ENCODE measurements at places on chromosomes 3 and 15.

GRCh38 chr15:83199288-83199687 lies 8.3 kb downstream of the HDGFL3 start:
- no peak for DNase-seq

- no peak for DNase-seq
Observed at GRCh38 chr15:69529961-69530633, 77.5 kb downstream of the RPLP1 start.

DNA sequence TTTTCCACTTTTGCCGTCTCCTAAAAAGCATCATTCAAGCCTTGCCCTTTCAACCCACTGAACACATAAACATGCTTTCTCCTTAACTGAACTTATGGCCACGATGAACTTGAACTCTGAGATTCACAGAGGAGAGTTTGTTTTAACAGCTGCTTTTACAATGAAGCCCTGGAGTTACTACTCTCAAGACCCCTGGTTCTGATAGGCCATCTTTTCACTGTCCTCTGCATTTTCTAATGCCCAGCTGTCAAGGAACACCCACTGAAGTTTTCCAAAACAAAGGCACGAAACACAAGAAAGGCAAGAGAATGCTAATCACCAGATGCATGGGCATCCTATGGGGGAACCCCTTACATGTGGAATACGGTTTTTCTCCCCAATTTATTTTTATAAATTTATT lies 100.8 kb downstream of the ADAMTS9 start:
- no peak for DNase-seq

DNA sequence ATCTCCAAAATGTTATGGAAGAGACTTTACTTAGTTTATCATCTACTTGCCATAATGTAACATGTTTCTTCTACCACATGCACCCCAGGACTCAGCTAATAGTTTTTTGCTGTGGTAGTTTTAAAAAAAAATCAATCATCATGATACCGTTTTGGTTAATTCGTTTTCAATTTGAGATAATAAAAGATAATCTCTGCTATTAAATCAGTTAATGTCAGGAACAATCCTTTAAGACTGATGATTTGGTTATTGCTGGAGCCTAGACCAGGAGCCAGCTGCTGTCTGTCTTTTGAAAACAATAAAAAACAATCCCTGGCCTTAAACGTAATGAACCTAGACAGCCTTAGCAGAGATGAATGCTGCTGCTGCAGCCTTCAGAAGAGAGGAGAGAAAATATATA lies 403.7 kb downstream of the OXSM start:
- DNase-seq = no peak

DNA sequence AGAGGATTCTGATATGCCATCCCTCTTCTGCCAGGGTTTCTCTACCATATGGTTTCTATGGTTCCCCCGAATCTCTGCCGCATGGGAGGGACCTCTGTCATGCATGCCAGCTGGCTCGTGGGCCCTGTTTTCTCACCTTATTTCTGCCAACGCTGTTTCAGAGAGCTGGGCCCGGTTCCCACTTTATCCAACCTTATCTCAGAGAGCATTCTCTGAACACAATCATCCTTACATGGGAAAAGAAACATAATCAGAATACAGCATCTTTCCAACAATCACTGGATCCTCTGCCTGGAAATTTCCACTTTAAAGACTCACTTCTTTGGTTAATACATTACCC lies 234.5 kb upstream of the ZBTB20 start:
- no peak for DNase-seq

- no peak for DNase-seq
Observed at GRCh38 chr15:72342385-72342784, 22.4 kb upstream of the CELF6 start.

DNA sequence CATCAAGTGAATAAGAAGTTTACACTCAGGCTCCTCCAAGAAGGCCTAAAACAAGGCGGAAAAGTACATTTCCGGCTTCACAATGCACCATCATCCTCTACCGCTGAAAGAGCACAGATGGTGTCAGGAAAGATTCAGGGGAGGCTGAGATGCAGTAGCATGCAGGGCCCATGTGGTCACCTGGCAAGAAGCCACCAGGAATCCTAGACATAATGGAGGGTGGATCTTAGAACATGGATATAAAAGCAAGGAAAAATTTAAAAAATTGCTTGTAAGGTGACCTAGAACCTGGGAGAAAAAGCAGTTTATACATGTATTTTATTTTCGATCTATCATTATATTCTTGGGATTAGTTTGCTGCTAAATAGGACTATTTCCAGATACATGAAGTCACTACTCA lies 21.9 kb upstream of the OTOL1 start:
- DNase-seq = no peak

DNA sequence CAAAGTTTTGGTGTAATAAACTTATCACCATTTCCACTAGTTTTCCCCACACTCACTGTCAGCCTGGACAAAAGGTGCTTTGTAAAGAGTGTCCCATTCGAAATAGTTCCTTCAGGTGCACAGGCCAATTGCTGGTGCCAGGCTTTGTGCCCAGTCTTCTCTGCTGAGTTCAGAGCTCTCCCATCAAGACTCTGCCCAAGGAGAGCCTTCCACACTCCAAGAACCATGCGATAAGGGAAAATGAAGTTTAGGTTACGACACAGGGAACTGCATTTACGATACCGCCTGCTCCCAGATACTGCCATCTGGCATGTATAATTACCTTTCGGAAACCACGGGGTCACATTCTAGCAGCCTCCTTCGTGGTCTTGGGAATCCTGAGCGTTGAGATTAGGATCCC lies 379.6 kb downstream of the MECOM start:
- DNase-seq = no peak

- DNase-seq = no peak
Observed at GRCh38 chr3:101077361-101078011, 84.3 kb upstream of the ABI3BP start.

- no peak for DNase-seq
Observed at GRCh38 chr3:196793246-196793645, 53.6 kb downstream of the PAK2 start.

DNA sequence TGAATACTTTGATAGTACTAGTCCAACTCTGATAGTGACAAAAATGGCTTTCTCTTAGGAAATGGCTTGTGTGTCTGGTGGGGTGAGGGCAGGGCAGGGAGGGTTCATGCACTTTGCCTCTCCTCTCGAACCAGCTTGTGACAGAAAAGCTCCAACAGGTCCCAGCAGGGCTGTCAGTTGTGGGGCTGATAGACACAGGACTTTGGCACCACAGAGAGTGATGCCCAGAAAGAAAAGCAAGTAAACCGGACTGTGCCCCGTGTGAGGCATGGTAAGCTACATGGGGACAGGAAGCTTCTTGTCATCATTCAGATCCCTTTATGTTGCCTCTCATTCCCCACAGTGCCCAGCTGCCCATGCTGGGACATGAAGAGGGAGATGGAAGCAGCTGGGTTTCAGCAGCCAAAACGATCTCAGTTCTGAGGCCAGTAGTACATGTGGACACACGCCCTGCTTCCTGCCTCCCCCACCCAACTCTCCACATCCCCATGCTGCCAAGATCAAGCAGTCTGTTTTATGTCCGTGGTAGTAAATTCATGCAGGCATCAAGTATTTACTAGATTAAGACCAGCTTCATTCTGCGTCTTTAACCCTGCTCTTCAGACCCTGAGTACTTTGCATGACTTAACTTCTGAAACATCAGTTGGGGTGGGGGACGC lies 29.7 kb upstream of the LIPC start:
- DNase-seq = no peak

GRCh38 chr3:38224357-38224756 lies 41.3 kb upstream of the SLC22A13 start:
- DNase-seq = no peak

DNA sequence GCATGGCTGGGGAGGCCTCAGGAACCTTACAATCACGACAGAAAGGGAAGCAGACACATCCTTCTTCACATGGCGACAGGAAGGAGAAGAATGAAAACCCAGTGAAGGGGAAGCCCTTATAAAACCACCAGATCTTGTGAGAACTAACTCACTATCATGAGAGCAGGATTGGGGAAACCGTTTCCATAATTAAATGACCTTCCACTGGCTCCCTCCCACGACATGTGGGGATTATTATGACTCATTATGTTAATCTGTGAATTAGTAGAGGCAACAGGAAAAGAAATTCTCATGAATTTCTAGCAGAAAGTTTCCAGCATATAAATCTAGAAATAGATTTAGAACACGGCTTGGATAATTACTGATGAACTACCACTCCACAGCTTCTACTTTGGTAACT lies 937.3 kb downstream of the ROBO1 start:
- no peak for DNase-seq

- no peak for DNase-seq
Observed at GRCh38 chr15:37744521-37744920, 189.9 kb upstream of the TMCO5A start.

DNA sequence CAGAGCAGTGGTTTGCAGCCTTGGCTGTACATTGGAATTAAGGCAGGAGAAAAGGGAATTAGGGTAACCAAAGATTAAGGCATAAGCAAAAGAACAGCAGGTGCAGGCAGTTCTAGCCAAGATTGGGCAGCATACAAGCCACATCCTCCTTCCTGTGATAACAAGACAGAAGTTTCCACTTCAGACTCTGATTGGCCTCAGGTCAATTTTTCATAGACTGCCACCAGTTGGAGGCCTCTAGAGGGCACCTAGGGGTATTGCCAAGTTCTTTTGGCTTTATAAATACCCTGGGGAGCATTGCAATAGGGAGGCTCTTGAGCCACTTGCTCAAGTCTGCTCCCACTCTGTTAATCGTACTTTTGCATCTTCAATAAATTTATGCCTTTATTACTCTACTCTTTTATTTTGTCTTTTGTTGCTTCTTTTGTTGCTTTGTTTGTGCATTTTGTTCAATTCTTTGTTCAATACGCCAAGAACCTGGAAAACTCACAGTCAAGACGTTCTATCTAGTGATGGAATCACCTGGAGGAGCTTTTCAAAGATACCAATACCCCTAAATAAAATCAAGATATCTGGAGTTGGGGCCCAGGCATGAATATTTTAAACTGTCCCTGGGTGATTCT lies 32.2 kb upstream of the FMN1 start:
- DNase-seq = no peak

- no peak for DNase-seq
Observed at GRCh38 chr3:159785273-159785708, 203.3 kb upstream of the IL12A start.

DNA sequence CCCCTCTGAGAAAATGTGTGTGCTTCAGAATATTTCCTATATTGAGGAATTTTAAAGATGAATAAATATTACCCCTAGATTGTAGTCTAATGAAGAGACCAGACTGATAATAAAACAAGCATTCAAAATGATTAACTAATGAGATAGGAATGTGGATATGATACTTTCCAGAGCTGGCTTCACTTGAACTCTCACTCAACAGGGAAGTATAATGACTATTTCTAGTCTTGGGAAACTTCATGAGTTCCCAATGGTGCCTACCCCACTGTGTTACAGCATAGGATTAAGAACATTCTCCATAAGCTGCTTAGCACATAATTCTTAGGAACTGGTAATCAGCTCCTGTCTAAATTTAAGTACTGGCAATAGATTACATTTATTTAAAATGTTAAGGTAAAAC lies 261.5 kb upstream of the ZNF385D start:
- DNase-seq = no peak

GRCh38 chr15:84883466-84883865 lies 996 bp upstream of the SLC28A1 start:
- no peak for DNase-seq

DNA sequence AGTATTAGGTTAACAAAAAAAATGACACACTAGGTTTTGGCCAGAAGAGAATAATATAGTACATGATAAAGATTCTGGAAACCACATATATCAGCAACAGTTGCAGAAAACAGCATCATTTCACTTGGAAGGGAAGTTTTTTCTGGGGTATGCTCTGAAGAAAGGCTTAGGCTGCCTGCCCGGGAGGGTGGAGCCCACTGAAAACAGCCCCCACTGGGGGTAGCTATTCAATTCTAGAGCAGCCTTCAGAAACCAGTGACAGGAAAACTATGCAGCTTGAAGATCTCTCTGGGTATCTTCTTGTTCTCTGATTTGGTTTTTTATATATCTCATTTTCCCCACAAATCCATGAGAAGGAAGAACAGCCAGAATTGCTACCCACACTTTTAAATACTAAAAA lies 43.2 kb downstream of the ZMAT3 start:
- DNase-seq = no peak

DNA sequence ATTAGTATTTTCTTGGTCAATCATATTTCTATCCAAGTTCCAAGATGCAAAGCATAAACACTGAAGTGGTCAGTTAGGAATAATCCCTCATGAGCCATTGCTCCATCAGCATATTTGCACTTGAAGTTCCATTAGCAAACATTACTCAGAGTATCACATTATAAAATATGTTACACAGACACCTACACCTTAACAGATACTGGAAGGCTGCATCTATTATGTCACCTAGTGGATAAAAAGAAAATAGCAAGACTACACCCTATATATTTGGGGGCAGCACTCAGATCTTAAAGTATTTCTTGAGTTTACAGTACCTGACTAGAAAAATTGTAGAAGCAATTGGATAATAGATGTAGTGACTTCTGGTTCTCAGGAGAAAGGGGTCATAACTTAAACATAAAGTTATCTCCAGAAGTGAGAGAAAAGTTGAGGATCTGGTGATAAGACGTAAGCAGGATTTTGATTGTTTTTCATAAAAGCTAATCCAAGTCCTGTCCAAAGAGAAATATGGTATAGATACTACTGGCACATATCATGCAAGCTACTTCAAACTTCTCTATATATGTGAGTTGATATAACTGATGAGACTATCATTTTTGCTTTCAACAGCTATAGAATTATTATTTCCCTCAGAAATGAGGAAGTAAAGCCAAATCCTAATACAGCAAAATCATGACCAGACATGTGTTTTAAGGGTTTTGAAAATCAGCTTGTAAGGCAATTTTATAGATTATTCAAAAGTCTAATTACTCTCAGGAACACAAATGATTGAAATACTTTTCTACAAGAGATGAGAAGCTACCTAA lies 422.2 kb downstream of the GBE1 start:
- DNase-seq = no peak

- DNase-seq = no peak
Observed at GRCh38 chr3:147529551-147529950, 120.4 kb downstream of the ZIC1 start.

- DNase-seq = no peak
Observed at GRCh38 chr3:12427551-12427950, 56.7 kb upstream of the TSEN2 start.

DNA sequence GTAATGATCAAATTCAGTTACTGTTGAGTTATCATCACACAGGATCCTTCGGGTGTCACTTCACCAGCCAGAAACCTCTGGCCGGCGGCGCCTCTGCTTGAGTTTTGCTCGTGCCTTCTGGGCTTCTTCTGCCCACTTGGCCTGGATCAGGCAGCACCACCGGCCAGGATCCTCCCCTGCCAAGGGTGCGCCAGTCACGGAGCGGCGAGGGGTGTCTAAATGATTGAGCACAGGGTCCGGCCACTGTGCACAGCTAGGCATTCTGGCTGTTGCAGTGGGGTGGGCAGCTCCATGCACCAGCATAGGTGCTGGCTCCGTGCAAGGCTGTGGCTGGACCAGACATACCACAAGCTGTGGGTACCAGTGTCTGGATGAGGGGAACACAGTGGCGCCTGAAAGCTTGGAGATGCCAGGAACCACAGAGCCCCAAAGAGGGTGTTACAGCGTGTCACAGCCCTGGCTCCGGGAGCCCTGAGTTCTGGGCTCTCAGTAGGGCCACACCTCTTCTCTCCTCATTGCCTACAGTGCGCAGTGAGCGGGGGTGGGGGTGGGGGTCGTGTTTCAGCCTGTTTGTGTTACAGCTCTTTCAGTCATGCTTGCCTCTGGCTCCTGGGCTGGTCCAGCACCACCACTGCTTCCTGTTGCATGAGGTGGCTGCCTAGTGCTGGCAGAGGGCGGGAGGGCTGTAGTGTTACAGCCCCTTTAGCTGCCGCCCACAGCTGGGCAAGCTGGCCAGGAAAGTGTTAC lies 169.4 kb downstream of the FNDC3B start:
- DNase-seq = no peak

- no peak for DNase-seq
Observed at GRCh38 chr3:37666618-37667017, 195.1 kb upstream of the CTDSPL start.
